Left lung (tissue), 14 donors: ENCODE measurements at places on chromosomes 16 and 17. TPM values are rescaled to one million over a fixed set of nuclear protein-coding genes. Genes with fewer than 3 reads are reported as not detected.

DNA sequence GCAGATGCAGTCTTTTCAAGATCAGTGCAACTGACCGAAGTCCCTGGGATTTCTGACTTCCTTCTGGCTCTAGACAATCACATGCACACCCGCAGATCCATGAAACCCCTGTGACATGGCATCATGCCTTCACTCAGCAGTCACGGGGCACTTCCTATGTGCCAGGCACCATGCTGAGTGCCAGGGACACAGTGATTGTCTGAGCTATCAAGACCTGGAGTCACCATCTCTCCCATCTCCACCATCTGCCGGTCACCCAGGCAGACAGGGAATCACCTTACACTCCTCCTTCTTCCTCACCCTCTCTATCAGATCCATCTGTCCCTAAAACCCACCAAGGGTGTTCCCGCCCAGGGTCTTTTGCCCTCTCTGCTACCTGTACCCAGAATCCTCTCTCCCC, 5.3 kb downstream of the BEAN1 start:
- DNase-seq, result no peak
- H3K36me3 ChIP-seq, result no peaks in the 10 kb centered on the region
- peaks cover 9% of the 10 kb centered on the region for H3K4me1 ChIP-seq
- H3K27ac ChIP-seq, result no peak overlapping the region
- H3K27me3 ChIP-seq, result peaks cover 48% of the 10 kb centered on the region

DNA sequence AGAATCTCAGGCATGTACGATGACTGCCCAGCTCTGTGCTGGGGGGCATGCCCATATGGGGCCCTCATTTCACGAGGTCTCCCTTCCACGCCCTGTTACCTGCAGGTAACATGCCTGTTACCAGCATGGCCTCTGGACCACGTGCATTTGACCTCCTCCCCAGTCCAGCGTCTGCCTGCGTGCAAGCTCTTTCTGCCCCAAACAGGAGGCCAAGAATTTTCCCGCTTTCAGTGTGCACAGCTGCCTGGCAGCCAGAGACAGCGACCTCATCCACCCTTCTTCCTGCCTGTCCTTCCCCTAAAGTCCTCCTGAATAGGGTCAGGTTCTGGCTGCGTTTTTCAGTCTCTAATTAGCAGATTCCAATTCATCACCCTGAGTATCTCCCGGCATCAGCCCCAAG, 306.5 kb upstream of the ZFHX3 start:
- no peaks in the 10 kb centered on the region for H3K4me1 ChIP-seq
- H3K36me3 ChIP-seq, result no peaks in the 10 kb centered on the region
- no peak overlapping the region for H3K27ac ChIP-seq
- DNase-seq, result no peak
- H3K4me3 ChIP-seq, result no peak overlapping the region

GRCh38 chr17:27576477-27577083, 54.4 kb upstream of the LGALS9 start:
- no peaks in the 10 kb centered on the region for H3K36me3 ChIP-seq
- no peaks in the 10 kb centered on the region for H3K27me3 ChIP-seq
- H3K27ac ChIP-seq, result peak overlapping the region; percentile 68
- peaks cover 28% of the 10 kb centered on the region for H3K4me1 ChIP-seq

DNA sequence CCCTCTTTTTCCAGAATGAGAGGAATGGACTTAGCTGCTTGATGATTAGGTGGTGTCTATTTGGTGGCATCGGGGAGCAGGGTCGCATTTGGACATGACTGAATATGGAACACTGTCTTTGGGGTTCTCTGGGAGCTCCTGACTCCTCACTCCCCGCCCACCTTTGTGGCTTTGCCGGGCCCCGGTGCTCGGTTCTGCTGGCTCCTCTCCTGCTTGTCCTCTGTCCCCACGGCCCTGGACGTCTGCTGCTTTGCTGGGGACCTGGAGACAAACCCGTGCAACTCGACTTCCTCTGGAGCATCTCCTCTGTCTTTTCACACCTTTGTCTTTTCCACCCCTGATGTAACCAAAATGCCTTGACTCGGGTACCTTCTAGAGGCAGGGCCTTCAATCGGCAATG, 135.7 kb downstream of the IRX3 start:
- H3K4me1 ChIP-seq, result no peaks in the 10 kb centered on the region
- H3K36me3 ChIP-seq, result no peaks in the 10 kb centered on the region
- no peak overlapping the region for H3K4me3 ChIP-seq
- no peak for DNase-seq

- DNase-seq, result peak; percentile 35
- no peaks in the 10 kb centered on the region for H3K27me3 ChIP-seq
- H3K4me3 ChIP-seq, result no peak overlapping the region
- H3K27ac ChIP-seq, result no peak overlapping the region
- no peaks in the 10 kb centered on the region for H3K4me1 ChIP-seq
- no peaks in the 10 kb centered on the region for H3K36me3 ChIP-seq
Observed at GRCh38 chr17:40526668-40527067, 25.2 kb upstream of the TNS4 start.

GRCh38 chr16:51825779-51826178, 674.7 kb upstream of the SALL1 start:
- no peaks in the 10 kb centered on the region for H3K27me3 ChIP-seq
- H3K4me3 ChIP-seq, result no peak overlapping the region
- H3K27ac ChIP-seq, result no peak overlapping the region

DNA sequence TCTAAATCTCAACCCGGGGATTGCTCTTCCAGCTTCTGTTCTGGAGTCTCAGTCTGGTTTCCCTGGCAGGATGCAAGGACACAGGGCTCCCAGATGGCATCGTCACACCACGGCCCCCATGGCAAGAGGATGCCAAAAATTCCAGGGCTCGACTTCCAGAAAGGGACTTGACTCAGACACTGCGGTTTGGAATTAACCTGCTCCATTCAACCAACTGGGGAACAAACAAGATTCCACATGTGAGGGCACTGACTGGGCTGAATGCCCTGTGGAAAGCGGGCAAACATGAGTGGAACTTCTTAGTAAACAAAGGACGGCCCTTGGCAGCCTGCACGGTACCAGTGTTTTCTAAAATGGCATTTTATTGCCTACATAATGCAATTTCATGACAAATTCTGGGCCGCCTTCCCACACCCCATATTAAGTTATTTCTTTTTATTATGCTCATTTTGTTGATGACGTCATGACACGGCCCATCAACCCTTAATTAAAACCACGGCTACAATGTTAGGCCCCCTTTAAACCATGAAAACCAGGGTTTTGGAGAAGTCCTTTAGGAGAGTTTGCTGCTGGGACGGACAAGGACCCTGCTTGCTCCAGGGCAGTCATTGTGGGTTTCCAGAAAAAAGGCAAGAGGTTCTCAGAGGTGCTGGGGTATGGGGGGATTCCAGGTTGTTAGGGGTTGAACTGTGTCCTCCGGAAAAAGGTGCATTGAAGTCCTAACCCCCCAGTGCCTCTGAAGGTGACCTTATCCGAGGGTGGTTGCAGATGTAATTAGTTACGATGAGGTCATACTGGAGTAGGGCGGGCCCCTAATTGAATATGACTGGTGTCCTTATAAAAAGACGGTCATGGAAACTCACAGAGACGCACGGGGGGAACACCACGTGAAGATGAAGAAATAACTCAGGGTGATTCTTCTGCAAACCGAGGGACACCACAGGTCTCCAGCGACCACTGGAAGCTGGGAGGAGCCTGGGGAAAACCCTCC, 205.6 kb downstream of the FOXL1 start:
- no peak overlapping the region for H3K27ac ChIP-seq
- no peaks in the 10 kb centered on the region for H3K27me3 ChIP-seq
- H3K4me3 ChIP-seq, result no peak overlapping the region
- H3K4me1 ChIP-seq, result no peaks in the 10 kb centered on the region

DNA sequence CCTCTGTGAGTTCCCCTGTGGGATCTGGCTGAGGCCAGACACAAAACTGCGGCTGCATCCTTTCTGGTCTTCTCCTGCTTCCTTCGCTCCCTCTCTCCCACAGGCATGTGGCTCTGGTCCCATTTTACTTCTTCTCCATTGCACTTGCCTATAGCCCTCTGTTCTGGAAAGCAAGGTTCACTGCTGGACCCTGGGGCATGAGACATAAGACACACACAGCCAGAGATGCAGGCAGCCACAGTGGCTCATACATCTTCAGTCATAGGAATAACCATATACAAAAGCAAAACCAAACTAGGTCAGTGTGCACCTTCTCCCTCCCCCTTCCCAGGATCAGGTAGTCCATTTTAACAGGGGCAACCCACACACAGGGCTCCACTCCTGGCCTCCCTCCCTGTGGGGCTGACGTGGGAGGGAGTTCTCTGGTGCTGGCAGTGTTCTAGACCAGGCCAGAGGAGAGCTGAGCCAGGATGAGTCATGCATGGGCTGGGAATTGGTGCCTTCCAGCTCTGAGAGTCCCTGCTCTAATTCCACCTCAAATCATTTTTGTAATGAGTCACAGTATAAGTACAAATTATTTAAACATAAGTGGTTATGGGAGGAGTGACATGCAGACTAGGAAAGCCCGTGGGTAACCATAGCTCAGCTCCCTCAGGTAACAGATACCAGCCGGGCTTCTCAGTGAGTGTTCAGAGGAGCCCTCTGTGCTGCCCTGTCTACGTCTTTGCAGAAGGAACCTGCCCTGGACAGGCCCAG, 58.0 kb downstream of the ASIC2 start:
- no peak overlapping the region for H3K4me3 ChIP-seq
- peak overlapping the region; percentile 1 for H3K27ac ChIP-seq
- peaks cover 5% of the 10 kb centered on the region for H3K4me1 ChIP-seq
- no peaks in the 10 kb centered on the region for H3K27me3 ChIP-seq

QRICH2 gene
- 2.8 TPM for total RNA-seq

LGALS9B gene
- 0.94 TPM for total RNA-seq

KRT25 gene
- total RNA-seq, result not detected

ATMIN gene
- total RNA-seq, result 30.7 TPM
